ENCODE measurements at places on chromosomes 2 and 18. TPM values are rescaled to one million over a fixed set of nuclear protein-coding genes. Genes with fewer than 3 reads are reported as not detected.

Gene CHRNG
- not detected for total RNA-seq

Gene ABCG5
- not detected for total RNA-seq

Gene ACKR3
- total RNA-seq, result 3.4 TPM

Gene KLF7
- total RNA-seq, result 10.0 TPM

Gene TRIM54
- total RNA-seq, result 0.23 TPM

Gene FER1L5
- total RNA-seq, result not detected

Gene CXCR2
- 0.22 TPM for total RNA-seq

Gene PLGLB2
- not detected for total RNA-seq

GRCh38 chr2:182073613-182074012 is 88.0 kb downstream of the PPP1R1C start:
- no peak overlapping the region for H3K27ac ChIP-seq
- H3K4me1 ChIP-seq, result no peaks in the 10 kb centered on the region
- H3K4me3 ChIP-seq, result no peak overlapping the region

DNA sequence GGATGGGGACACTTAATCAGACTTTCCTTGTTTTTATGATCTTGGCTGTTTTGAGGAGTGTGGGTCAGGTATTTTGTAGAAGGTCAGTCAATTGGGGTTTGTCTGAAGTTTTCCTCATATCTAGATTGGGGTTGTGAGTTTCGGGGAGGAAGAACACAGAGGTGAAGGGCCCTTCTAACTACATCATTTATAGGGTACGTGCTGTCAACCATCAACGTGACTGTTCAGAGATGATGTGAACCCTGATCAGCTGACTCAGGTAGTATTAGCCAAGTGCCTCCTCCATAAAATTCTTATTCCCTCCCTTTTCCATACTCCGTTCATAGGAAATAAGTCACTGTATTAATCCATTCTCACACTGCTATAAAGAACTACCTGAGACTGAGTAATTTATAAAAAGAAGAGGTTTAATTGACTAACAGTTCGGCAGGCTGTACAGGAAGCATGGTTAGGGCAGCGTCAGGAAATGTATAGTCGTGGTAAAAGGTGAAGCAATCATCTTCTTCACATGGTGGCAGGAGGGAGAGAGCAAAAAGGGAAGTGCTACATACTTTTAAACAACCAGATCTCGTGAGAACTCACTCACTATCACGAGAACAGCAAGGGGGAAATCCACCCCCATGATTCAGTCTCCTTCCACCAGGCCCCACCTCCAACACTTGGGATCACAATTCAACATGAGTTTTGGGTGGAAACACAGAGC is 547.1 kb upstream of the LINC00305 start:
- no peaks in the 10 kb centered on the region for H3K36me3 ChIP-seq
- H3K4me3 ChIP-seq, result no peak overlapping the region
- DNase-seq, result no peak
- no peaks in the 10 kb centered on the region for H3K4me1 ChIP-seq

- DNase-seq, result no peak
- no peak overlapping the region for H3K4me3 ChIP-seq
- H3K36me3 ChIP-seq, result no peaks in the 10 kb centered on the region
These were observed 1971.0 kb upstream of the LRRTM1 start for GRCh38 chr2:82275599-82275998.

DNA sequence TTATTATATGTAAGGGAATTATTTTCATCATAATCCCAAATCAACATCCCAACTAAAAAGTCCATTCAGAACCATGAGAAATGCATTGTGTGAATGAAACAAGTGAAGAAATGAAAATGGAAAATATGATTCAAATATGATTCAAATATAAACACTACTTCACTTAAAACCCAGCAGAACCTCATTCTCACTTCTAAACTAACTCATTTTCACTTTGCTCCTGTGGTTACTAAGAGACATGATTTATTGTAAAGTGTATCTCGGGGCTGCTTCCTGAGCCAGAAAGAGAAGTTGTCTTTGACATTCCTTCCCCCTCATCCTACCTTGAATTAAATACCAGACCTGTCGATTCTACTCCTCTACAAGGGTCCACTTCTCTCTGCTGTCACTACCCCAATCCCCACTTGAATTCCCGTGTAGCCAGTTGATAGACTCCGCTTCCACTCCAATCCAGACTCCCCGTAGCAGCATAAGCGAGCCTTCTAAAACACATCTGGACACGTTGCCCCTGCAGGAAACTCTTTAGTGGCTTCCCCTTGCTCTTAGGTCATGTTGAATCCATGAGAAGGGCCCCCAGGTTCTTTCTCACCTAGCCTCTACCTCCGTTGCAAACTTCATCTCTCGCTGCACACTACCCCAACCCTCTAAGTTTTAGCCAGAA is 697.0 kb upstream of the ID2 start:
- no peak for DNase-seq
- H3K4me3 ChIP-seq, result peak overlapping the region; percentile 15
- no peaks in the 10 kb centered on the region for H3K27me3 ChIP-seq

GRCh38 chr2:58006256-58006951 is 40.2 kb upstream of the VRK2 start:
- no peak for DNase-seq
- no peaks in the 10 kb centered on the region for H3K36me3 ChIP-seq

GRCh38 chr2:7031547-7032245 is 114.5 kb downstream of the RNF144A start:
- H3K36me3 ChIP-seq, result peaks cover 29% of the 10 kb centered on the region
- H3K27ac ChIP-seq, result no peak overlapping the region
- DNase-seq, result peak; percentile 13
- no peak overlapping the region for H3K4me3 ChIP-seq
- H3K27me3 ChIP-seq, result no peaks in the 10 kb centered on the region

DNA sequence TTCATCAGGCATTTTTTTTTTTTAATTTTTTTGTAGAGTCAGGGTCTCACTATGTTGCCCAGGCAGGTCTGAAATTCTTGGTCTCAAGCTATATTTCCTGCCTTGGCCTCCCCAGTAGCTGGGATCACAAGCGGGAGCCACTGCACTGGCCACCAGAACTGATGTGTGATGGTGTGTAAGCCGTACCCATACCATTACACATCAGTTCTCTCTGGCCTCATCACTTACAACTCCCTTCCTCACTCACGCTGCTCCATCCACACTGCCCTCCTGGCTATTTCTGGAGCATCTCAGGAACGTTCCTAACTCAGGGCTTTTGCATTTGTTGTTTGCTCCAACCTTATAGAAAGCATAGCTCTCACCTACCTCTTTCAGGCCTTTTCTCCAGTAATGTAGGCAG is 834.5 kb upstream of the ID2 start:
- H3K4me1 ChIP-seq, result peaks cover 21% of the 10 kb centered on the region
- no peak for DNase-seq
- H3K4me3 ChIP-seq, result no peak overlapping the region
- H3K27ac ChIP-seq, result peak overlapping the region; percentile 83
- H3K27me3 ChIP-seq, result no peaks in the 10 kb centered on the region

DNA sequence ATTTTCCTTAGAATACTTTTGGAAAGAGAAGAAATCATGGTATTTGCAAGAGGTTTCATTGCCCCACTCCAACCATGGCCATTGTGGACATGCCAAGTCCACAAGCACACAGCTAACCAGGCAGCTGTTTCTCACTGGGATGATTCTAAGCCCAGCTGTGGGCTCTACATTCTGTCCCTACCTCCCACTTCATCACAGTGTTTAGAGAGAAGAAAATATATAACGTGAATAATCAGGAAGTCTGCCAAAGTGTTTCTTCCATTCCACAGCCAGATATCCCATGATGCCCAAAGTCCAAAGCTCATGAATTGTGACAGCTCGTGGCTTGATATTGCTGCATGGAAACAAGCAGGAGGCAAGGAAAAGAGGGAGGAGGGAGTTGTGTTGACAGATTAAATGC is 433.7 kb upstream of the GYPC start:
- H3K27me3 ChIP-seq, result peaks cover 2% of the 10 kb centered on the region
- no peak overlapping the region for H3K27ac ChIP-seq
- no peak overlapping the region for H3K4me3 ChIP-seq
- H3K4me1 ChIP-seq, result no peaks in the 10 kb centered on the region
- H3K36me3 ChIP-seq, result no peaks in the 10 kb centered on the region

GRCh38 chr2:205836477-205837221 is 154.3 kb downstream of the NRP2 start:
- no peaks in the 10 kb centered on the region for H3K36me3 ChIP-seq
- H3K4me3 ChIP-seq, result no peak overlapping the region
- no peak overlapping the region for H3K27ac ChIP-seq

DNA sequence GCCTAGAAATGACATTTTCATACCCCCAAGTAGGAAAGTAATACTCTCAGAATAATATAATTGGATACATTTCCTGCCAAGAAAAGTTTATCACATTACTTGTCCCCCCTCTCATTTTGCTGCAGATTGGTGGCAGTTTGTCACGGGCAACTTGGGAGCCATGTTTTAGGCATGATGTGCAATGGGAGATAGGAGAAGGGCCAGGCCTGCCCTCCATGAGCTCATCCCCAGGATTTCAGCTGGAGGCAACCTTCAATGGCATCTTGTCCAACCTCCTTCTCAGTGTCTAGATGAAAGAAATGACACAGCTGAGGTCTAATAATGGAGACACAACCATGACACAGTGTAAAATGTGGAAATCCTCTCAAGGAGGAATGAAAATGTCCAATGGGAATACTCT is 11.4 kb upstream of the RAB31 start:
- no peaks in the 10 kb centered on the region for H3K36me3 ChIP-seq
- H3K27me3 ChIP-seq, result no peaks in the 10 kb centered on the region
- H3K27ac ChIP-seq, result no peak overlapping the region
- no peaks in the 10 kb centered on the region for H3K4me1 ChIP-seq
- no peak for DNase-seq

DNA sequence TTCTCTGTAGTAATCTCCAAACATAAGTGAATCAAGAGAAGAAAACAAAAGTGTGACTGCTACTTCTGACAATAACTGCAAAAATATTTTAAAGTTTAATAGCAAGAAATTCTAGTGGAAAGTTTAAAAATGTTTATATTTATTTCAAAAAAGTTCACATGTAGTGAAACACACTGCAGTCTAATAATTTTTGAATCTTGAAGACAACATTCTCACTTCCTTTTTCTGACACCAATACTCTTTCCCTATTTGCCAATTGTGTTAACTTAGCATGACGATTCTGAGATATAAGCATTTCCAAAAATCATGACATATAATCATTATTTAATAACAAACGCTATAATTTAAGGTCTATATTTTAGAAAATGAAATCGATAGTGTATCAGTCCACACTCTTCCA is 429.1 kb upstream of the PKDCC start:
- no peak for DNase-seq
- no peak overlapping the region for H3K4me3 ChIP-seq
- peaks cover 3% of the 10 kb centered on the region for H3K27me3 ChIP-seq
- H3K4me1 ChIP-seq, result no peaks in the 10 kb centered on the region

DNA sequence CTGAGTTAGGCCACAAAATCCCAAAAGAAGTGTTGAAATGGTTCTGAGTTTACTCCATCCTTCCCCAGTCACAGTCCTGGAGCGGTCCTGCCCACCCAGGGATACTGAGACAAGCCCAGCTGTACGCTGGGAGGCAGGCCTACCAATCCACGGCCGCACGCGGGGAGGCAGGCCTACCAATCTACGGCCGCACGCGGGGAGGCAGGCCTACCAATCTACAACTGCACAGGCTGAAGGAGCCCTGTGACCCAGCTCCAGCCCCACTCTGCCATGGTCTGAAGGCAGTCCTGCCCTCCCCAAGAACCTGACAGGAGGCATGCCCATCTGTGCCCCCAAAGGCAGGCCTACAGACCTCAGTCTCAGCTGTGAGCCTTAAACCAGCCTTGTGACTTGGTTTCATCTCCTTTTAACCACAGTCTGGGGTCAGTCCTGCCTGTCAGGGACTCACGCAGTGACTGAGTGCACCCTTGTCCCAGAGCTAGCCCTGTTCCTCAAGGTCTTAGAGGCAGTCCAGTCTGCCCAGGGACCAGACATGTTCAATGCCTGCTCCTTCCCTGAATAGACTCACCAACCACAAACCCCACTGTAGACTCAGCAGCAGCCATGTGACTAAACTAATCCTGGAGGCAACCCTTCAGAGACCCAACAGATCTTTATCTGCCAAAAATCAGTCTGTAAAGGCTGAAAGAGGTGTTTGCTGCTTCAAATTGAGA is 36.8 kb downstream of the GPC1 start:
- no peaks in the 10 kb centered on the region for H3K27me3 ChIP-seq
- peaks cover 21% of the 10 kb centered on the region for H3K36me3 ChIP-seq
- no peak for DNase-seq
- H3K4me1 ChIP-seq, result no peaks in the 10 kb centered on the region
- no peak overlapping the region for H3K27ac ChIP-seq
- H3K4me3 ChIP-seq, result no peak overlapping the region

- no peak overlapping the region for H3K4me3 ChIP-seq
- H3K4me1 ChIP-seq, result no peaks in the 10 kb centered on the region
- no peak overlapping the region for H3K27ac ChIP-seq
- DNase-seq, result no peak
- H3K36me3 ChIP-seq, result no peaks in the 10 kb centered on the region
These were observed 59.4 kb upstream of the NEDD4L start for GRCh38 chr18:57984490-57985115.

DNA sequence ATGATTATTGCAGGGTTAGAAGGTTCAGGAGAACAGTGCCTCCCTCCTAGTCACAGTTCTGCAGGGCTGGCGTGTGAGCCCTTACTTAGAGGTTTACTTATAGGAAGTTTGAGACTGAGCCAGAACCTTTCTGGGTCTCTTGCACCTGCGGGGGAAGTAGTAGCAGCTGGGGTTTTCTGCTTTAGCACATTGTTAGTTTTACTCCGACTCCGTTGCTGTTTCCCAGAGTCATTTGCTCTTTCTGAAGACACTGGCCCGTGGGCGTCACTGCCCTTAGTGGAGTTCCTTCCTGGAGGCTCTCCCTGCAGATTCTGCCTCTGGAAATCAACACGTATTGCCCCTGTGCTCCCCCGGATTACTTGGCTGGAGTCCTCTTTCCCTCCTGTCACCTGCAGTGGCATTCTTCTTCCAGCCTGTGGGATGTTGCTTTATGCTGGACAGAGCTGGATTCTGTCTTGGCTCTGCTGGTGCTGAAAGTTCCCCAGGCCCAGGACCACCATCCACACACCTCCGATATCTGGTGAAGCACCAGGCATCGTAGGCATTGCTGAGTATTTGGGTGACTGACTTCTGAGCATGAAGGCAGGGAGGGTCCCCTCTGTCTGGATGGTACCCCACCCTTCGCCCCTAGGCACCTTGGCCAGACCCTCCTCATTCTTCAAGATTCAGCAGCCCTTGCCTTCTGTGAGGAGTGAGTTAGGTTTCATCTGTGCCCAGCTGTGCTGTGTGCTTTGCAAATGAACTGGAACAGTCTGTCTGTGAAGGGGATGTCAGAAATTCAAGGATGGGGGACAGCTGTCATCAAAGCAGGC is 51.7 kb downstream of the AGAP1 start:
- no peak for DNase-seq
- no peak overlapping the region for H3K4me3 ChIP-seq
- H3K27ac ChIP-seq, result no peak overlapping the region
- no peaks in the 10 kb centered on the region for H3K4me1 ChIP-seq
- H3K36me3 ChIP-seq, result no peaks in the 10 kb centered on the region

- no peak for DNase-seq
- no peaks in the 10 kb centered on the region for H3K27me3 ChIP-seq
- no peaks in the 10 kb centered on the region for H3K4me1 ChIP-seq
- H3K36me3 ChIP-seq, result peaks cover 8% of the 10 kb centered on the region
These were observed 31.3 kb downstream of the SNED1 start for GRCh38 chr2:241029599-241030332.

Data from activated CD8-positive, alpha-beta T cell treated with anti-CD3 and anti-CD28 coated beads for 36 hours (primary cell).